ENCODE measurements at places on chromosomes 4 and X. TPM values are rescaled to one million over a fixed set of nuclear protein-coding genes. Genes with fewer than 3 reads are reported as not detected.

DNA sequence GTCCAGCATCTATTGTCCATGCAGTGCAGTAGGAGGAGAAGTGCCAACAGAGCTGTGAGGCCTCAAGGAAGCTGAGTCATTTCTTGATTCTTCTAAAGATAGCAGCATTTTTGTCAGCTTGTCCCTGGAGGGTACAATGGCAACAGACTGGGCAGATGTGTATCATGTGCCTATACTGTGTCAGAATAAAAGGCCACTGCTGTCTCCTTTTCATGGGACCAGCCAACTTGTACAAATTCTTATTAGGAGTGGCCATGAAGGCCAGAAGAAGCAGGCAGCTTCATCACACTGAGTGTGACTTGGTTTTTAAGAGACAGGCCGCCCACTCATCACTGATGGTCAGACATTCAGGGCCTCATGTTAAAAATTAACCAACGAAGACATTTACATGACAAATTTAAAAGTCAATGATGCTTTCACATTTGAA, 185.0 kb upstream of the FAM241A start:
- no peak overlapping the region for H3K27ac ChIP-seq
- no peaks in the 10 kb centered on the region for H3K36me3 ChIP-seq
- no peaks in the 10 kb centered on the region for H3K27me3 ChIP-seq

- no peak overlapping the region for H3K4me3 ChIP-seq
- no peaks in the 10 kb centered on the region for H3K4me1 ChIP-seq
- no peaks in the 10 kb centered on the region for H3K36me3 ChIP-seq
- H3K27me3 ChIP-seq, result no peaks in the 10 kb centered on the region
- no peak for DNase-seq
- H3K27ac ChIP-seq, result no peak overlapping the region
These were observed 208.2 kb downstream of the FAT4 start for GRCh38 chr4:125522992-125523391.

DNA sequence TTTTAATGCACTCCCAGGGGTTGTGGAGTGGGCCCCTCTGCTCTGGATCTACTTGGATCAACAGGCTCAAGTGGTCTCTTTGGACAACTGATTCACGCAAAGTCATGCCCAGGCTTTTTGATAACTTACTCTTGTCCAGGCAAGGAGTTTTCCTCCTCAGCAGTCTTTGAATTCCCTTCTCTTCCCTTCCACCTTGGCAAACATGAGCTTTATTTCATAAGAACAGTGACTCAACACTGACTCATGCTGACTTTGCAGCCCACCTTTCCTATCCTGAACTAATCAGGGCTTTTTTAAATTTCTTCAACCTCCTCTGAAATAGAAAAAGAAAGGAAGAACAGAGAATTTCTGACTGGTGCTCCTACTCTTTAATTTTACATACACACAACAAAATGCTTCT, 132.1 kb upstream of the LDB2 start:
- no peak overlapping the region for H3K27ac ChIP-seq
- no peaks in the 10 kb centered on the region for H3K4me1 ChIP-seq
- no peaks in the 10 kb centered on the region for H3K36me3 ChIP-seq
- H3K4me3 ChIP-seq, result no peak overlapping the region
- H3K27me3 ChIP-seq, result no peaks in the 10 kb centered on the region
- DNase-seq, result no peak

- peaks cover 15% of the 10 kb centered on the region for H3K36me3 ChIP-seq
- no peak overlapping the region for H3K27ac ChIP-seq
- H3K4me3 ChIP-seq, result no peak overlapping the region
- peaks cover 5% of the 10 kb centered on the region for H3K4me1 ChIP-seq
- no peaks in the 10 kb centered on the region for H3K27me3 ChIP-seq
These were observed 51.3 kb downstream of the BLTP1 start for GRCh38 chr4:122203407-122203806.

DNA sequence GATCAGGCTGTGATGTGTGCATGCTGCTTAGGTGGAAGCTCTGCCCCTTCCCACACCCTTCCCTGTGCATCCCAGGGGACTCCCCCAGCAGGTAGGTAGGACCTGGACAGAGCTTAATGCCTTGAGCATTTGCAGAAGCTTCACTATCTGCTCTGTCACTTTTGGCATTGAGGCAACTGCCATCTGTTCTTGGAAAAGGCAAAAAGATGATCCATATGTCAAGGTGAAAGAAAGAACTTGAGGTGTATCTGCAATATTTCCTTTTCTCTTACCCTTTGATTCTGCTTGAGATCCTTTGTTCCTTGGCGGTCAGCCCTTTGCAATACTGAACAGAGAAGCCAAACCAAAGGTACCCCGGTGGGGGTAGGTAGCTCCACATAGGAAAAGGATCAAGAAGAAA, 37.1 kb upstream of the TBC1D9 start:
- H3K4me3 ChIP-seq, result no peak overlapping the region
- peaks cover 5% of the 10 kb centered on the region for H3K27me3 ChIP-seq
- no peak for DNase-seq
- no peak overlapping the region for H3K27ac ChIP-seq

DNA sequence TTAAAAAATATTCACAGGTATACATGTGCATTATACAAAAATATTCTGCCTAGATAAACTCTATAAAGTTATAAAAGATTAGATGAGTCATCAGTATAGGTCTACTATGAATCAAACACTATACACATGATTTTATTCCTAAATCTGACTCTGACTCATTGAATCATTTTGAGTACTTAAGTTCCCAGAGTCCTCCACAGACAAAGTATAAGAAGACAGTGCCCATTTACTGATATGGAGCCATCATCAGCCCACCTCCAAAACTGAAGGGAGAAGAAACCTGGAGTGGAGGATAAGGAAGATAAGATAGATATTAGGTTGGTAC, 28.7 kb upstream of the ANTXR2 start:
- peaks cover 13% of the 10 kb centered on the region for H3K4me1 ChIP-seq
- H3K36me3 ChIP-seq, result peaks cover 8% of the 10 kb centered on the region
- peak overlapping the region; percentile 1 for H3K4me3 ChIP-seq
- H3K27me3 ChIP-seq, result no peaks in the 10 kb centered on the region
- H3K27ac ChIP-seq, result peak overlapping the region; percentile 92
- no peak for DNase-seq

DNA sequence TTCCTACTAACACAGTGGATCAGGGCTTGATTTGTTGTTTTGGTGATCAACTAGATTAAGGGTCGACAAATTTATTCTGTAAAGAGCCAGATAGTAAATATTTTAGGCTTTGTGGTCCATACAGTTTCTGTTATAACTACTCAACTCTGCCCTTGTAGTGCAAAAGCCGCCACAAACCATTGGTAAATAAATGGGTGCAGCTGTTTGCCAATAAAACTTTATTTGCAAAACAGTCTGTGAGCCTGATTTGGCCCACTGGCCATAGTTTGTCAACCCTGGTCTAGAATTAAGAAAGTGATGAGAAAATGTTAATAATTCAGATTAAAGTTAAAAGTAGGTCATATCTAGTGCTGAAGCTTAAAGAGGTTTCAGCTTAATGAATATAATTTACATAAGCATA, 84.0 kb upstream of the TRIM2 start:
- no peak for DNase-seq
- H3K4me1 ChIP-seq, result peaks cover 13% of the 10 kb centered on the region
- no peaks in the 10 kb centered on the region for H3K36me3 ChIP-seq

DNA sequence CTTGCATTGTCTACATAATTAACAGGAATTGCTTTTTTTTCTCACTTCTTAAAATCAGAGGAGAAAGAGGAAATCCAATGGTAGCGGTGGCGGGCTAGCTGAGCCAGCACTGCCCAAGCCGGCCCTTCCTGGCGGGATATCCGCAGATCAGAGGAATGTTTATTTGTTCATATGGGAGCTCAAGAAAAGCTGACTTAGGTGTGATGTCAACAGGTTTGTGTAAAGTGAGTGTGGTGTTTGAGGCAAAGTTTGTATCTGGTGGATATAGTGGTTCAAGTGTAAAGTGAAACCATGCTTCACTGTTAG, 466 bp upstream of the SLC39A8 start:
- H3K27ac ChIP-seq, result peak overlapping the region; percentile 99
- DNase-seq, result no peak
- H3K4me1 ChIP-seq, result peaks cover 38% of the 10 kb centered on the region
- H3K27me3 ChIP-seq, result peaks cover 8% of the 10 kb centered on the region
- H3K36me3 ChIP-seq, result peaks cover 4% of the 10 kb centered on the region

DNA sequence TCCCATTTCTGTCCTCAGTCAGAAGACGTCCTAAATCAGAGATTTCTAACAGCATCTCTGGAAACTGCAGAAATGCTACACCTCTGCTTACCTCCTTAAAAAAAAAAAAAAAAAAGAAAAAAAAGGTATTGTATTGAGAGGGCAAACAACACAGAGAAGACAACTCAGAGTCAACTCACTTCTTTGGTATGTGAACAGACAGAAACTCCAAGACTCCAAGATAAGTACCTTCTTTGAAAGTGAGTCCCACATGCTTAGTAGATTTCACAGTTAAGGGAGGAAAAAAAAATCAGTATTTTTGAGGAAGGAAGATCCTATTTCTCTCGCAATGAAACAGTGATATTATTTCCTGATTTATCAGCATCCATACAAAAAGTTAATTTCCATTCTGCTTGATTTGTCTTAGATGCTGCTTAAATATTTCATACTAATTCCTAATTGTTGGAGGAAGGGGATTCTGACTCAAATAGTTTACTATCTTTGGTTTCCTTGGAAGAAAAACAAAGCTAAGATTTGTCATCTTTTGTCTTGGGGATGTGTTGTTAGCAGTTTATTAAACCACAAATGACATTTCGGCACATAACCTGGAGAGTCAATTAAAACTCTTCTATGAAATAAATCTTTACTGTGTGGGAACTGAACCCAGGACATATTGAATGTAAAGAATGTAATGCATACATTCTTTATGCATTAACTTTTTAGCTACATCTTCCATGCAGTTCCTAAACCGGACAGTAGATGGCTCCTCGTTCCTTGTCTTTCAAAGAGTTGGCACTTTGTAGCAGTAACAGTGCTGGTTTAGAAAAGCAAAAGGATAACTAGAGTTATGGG, 4.7 kb downstream of the RASGEF1B start:
- H3K27me3 ChIP-seq, result no peaks in the 10 kb centered on the region
- DNase-seq, result peak; percentile 68
- no peak overlapping the region for H3K4me3 ChIP-seq
- peaks cover 3% of the 10 kb centered on the region for H3K36me3 ChIP-seq
- peak overlapping the region; percentile 67 for H3K27ac ChIP-seq

GRCh38 chr4:2788101-2788500, 4.8 kb upstream of the SH3BP2 start:
- peak overlapping the region; percentile 69 for H3K4me3 ChIP-seq
- no peak for DNase-seq
- no peaks in the 10 kb centered on the region for H3K27me3 ChIP-seq
- H3K27ac ChIP-seq, result peak overlapping the region; percentile 96
- no peaks in the 10 kb centered on the region for H3K36me3 ChIP-seq

DNA sequence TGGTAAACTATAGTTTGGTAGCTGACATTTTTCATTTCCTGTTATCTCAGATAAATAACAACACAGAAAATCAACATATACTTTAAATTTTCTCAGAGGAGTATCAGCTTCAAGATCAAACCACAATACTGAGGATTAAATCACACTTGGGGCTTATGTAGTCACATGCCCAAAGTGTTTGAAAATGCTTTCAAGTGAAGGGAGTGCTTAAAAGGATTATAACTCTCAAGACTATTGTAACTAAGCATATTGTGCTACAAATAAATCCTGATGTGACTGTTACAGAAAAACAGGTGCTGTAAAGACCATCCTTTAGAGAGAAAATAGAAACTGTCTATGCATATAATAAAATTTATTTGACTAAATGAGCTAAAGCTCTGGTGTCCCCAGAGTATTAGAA, 887.6 kb downstream of the ADGRL3 start:
- H3K4me3 ChIP-seq, result no peak overlapping the region
- no peak for DNase-seq
- H3K27me3 ChIP-seq, result no peaks in the 10 kb centered on the region
- H3K27ac ChIP-seq, result no peak overlapping the region
- H3K4me1 ChIP-seq, result no peaks in the 10 kb centered on the region

Gene CASK
- 107 TPM for total RNA-seq

Gene P2RY8
- total RNA-seq, result 131 TPM

Gene SYTL4
- 8.2 TPM for total RNA-seq
